ENCODE measurements at places on chromosomes 6 and 20. TPM values are rescaled to one million over a fixed set of nuclear protein-coding genes. Genes with fewer than 3 reads are reported as not detected.

COL21A1 gene
- under 0.01 TPM for total RNA-seq

SYCP2 gene
- 3.0 TPM for total RNA-seq

ROS1 gene
- total RNA-seq, result 0.32 TPM

CLIC5 gene
- total RNA-seq, result not detected

DNA sequence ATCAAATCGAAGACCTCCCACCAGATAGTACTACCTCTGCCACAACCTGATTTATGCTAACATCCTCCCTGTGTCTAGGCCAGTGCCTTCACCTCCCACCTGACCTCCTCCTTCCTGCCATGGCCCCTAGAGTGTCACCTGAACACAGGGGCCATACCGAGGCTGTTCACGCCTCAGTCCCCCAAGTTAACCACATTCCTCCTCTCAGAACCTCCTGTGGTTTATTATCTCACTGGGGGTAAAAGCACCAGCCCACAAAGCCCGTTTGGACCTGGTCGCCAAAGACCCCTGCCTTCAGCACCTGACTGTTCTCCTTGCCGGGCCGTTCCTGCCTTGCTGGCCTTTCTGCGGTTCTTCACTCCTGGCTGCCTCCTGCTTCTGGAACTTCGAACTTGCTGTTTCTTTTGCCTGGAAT lies 13.7 kb downstream of the MAS1 start:
- DNase-seq, result no peak

- no peak for DNase-seq
These were observed 193.9 kb downstream of the ZDHHC14 start for GRCh38 chr6:157574851-157575424.

DNA sequence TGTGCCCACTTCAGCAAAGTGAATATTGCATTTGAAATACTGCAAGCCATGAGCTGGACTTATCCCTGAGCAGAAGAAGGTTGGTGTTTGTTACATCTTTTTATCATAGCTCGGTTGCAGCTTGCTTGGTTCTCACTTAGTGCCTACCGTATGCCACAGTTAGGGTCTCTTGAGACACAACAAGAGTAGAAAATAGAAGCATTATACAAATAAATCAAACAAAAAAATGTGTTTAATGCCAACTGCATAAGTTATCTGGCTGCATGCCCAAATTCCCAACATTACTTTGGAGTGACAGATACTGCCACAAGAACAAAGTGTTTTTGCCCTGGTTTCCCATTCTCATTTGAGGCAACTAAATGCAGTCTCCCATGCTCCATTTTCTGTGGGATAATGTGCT lies 53.9 kb upstream of the LAMP5 start:
- DNase-seq, result no peak

DNA sequence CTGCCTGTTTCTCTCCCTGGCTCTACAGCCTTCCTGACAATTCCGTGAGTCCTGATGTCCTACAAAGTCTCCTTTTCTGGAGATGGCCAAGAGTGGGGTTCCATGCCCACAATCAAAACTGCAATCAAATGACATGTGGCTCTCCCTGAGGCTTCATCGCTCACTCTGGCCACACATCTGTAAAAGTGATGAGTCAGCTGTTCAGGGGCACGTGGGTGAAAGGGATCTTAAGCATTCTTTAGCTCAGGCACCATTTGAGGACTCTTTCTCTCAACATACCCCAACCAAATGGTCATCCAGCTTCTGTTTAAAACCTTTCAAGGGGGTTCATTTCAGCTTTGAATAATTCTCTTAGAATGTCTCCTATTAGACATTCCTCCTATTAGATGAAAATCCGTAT lies 42.3 kb upstream of the EYA2 start:
- DNase-seq, result no peak

- no peak for DNase-seq
These were observed 111.8 kb downstream of the MCHR2 start for GRCh38 chr6:99882128-99882702.

Data from fibroblast of villous mesenchyme (primary cell).